ENCODE measurements at places on chromosomes 1 and 21.
A peak's percentile ranks its signal among the peaks of the same experiment; 100 is the strongest.

DNA sequence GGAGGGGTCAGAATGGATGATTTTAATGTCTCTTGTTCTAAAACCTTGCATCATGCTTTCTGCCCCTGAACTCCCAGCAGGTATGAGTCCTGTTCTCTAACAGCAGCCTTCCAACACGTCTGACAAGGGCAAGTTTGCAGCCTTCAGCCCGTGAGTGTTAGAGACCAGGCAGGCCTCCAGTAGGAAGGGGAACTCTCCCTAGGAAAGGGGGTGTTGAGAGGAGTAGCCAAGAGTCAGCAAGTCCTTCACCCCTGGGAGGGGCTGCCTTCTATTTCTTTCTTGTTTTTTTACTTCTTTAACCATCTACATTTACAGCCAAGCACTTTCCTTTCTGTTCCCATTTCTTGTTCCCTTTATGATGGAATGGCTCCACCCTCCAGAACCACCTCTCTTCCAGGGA is 14.2 kb downstream of the BATF3 start:
- DNase-seq: no peak

GRCh38 chr21:33386222-33386784 is 16.9 kb upstream of the IFNGR2 start:
- peak; percentile 59 for DNase-seq

DNA sequence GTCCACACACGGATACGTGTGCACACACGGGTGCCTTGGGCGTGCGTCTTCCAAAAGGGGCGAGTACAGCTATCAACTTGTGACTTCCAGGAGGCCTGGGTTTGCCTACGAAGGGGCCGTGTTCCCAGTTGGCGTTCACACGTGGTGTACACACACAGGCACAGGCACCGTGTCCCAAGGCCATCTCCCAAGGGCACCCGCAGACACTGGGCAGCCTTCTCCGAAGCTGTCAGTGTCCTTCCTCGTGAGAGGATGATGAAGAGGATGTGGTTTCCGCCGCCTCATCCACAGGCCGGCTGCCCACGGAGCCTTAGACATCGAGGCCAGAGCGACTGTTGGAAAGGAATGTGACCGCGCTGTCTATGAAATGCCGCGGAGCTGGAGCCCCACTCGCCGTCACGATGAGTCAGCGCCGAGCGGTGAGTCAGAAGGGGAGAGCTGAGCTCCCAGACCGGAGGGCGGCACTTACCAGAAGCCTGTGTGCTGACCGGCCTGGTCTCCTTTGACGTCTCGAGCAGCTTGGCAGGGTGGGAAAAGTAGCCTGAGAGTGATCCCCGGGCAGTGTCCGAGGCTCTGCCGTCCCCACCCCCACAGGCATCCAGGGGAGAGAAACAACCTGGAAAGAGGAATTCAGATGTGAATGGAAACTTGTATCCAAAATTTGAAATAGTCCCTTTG is 141.4 kb upstream of the ARHGEF16 start:
- DNase-seq: peak; percentile 75

DNA sequence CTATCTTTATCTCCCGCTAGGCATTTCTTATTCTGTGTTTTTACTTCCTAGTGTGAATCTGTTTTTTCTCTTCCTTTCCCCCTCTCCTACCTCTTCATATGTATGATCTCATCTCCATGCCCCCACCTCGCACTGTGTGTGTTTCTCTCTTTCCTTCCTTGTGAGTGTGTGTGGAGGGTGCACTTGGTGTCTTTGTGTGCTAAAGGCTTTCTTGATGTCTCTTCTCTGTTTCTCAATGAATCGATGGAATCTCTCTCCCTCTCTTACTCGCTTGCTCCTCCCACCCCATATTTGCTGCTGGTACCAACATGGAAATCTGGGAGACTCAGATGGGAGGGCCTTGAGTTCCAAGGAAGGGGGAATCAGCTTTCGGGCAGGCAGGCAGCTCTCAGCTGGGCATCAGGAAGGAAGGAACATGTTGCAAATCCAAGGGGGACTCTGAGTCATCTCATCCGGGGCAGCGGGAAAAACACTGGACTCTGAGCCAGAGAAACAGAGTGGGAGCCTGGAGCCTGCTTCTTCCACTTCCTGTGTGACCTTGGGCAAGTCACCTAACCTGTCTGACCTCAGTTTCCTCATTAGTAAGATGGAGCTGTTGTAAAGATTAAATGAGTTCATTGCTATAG is 147.5 kb downstream of the PTPRU start:
- no peak for DNase-seq

GRCh38 chr1:95631695-95632094 is 397.7 kb downstream of the RWDD3 start:
- no peak for DNase-seq

GRCh38 chr1:16009030-16009460 is 5.0 kb downstream of the SRARP start:
- peak; percentile 78 for DNase-seq

DNA sequence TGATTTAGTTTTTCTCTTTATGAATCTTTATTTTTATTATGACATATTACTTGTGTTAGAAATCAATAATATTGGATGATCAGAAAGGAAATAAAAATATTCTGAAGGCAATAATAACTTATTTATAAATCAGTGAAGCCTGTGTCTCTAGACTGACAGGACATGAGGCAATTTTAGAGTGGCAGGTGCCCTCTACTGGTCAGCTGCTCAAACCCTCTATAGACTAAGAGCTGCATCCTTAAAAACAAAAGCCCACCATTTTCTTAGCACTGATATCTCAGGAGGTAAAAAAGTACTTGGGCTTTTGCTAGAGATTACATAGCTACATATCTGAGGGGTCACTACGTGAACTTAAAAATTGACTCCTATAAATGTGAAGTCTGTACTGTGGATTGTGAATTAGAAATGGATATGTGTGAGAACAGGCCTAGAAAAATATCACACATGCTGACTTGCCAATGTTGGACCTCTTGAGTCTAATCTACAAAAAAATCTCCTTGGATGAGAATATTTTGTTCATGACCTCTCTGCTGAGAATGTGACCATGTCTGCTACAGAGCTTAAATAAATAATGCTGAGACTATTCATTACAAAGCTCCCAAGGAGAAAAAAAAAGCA is 597.9 kb upstream of the ADAMTS5 start:
- DNase-seq: peak; percentile 30

- DNase-seq: no peak
These were observed 32.3 kb upstream of the ID3 start for GRCh38 chr1:23591460-23592208.

- no peak for DNase-seq
These were observed 2.5 kb downstream of the FTCD start for GRCh38 chr21:46152927-46153246.

DNA sequence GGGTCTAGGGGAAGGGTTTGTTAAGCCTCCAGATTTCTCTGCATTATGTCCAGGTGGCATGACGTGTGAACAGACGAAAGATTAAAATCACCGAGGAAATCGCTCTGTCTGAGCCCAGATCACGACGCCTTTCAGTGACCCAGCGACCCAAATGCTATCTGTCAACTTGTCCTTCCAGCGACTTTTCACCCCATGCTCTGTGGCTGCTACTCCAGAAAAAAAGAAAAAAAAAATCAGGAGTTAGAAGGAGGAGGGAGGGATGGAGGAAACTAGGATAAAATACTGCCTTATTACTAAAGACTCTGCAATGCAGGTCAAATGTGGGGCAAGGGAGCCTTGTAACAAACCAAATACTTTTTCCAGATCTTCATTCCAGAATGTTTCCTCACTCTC is 352.0 kb downstream of the NUF2 start:
- no peak for DNase-seq

GRCh38 chr1:56061824-56062223 is 517.5 kb downstream of the PLPP3 start:
- DNase-seq: no peak

DNA sequence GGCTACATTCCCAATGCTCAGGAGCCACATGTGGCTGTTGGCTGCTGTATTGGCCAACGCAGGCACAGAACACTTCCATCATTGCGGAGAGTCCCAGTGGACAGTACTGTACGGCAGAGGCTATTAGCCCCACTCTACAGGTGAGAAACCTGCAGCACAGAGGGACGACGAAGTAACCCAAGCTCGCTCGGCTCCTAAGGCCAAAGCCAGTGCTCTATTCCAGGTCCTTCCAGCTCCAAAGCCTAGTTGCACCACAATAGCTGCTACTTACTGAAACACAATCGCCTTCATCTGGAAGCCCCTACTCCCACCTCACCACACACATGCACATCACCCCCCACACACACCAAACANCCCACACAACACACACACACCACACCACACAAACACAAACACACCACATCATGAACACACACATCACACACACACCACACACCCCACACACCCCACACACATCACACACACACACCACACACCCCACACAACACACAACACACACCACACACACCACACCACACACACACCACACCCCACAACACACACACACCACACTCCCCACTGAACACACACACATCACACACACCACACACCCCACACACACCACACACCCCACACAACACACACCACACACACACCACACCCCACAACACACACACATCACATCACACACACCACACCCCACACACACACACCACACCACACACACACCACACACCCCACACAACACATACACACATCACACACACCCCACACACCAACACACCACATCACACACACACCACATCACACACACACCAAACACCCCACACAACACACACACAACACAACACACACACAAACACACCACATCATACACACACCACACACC is 3.2 kb downstream of the LYPD8 start:
- DNase-seq: no peak

GRCh38 chr1:19922015-19922688 is 1.3 kb downstream of the PLA2G2E start:
- DNase-seq: no peak

- DNase-seq: no peak
These were observed 20.7 kb downstream of the LHX9 start for GRCh38 chr1:197937892-197938291.

GRCh38 chr1:178408871-178409270 is 87.9 kb downstream of the CLEC20A start:
- DNase-seq: no peak

DNA sequence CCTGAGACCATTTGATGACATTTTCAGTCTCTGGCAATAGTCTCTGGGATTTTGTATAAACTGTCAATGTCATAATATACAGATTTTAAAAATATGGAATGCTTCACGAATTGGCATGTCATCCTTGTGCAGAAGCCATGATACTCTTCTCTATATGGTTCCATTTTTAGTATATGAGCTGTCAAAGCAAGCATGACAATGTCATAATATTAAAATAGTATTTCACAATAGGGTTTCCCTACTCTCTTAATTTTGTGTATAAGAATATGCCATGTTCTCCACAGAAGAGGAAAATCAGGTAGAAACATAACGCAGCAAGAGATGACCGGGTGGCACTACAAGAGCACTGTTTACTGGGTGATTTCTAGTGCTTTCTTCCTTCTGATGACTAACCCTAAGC is 8.3 kb upstream of the DIPK1A start:
- no peak for DNase-seq

DNA sequence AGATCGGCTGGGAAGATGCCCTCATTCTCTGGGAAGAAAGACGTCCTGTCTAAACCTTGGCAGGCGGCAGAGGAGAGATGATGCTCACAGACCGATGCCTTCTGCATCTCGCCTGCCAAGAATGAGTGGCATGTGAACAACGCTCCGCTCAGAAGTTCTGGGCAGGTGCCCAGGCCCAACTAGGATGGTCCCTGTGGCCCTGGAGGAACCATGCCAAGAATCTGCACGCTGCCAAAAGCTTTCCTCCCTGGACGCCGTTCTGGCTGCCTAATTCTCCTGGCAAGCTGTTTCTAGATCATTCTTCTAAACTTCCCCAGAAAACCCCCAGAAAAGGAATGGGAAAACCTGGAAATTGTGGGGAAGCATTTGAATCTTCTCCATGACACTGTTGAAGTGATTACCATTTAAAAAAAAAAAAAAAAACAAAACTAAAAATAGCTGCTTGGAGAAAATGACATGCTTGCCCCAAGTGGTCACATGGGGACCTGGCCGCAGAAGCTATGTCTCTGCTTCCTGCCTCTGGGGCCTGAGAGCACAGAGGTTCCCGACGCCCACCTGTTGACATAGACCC is 440.9 kb downstream of the PRDM2 start:
- no peak for DNase-seq

GRCh38 chr1:42176902-42177519 is 12.5 kb upstream of the GUCA2A start:
- DNase-seq: peak; percentile 51

DNA sequence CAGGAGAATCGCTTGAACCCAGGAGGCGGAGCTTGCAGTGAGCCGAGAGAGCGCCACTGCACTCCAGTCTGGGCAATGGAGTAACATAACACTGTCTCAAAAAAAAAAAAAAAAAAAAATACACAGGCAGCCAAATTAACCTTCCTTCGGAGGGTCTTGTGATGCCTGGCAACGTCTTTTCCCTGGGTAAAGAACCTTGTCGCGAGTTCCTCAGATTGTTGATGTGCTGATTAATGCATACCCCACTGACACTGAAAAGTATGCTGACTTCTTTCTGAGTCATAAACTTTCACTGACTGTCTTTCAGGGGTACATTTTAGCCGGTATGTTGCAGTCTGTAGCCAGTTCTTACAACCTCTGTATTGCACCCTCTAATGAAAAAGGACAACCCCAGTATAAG is 95.1 kb upstream of the SOD1 start:
- DNase-seq: no peak

- DNase-seq: no peak
These were observed 66.0 kb upstream of the CLDN14 start for GRCh38 chr21:36545776-36546511.

DNA sequence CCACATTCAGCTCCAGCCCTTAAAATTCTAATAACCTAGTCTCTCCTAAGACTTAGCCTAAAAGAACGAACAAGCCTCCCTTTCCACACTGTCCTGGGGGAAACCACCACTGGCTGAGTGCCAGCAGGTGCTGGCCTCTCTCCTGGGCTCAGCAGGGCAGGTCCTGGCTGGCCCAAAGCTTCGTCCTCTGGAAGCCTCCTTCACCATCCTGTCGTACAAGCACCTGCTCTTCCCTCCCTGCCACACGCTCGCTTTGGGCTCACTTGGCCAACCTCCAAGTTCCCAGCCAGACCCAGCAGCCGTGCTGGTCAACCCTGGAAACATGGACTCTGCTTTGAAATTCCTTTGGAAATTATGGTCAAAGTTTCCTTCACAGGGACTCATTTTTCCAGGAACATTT is 58.2 kb upstream of the SLC25A33 start:
- no peak for DNase-seq

GRCh38 chr1:235407419-235407818 is 40.2 kb downstream of the TBCE start:
- no peak for DNase-seq
